T-cell (primary cell): ENCODE measurements at places on chromosomes 1 and 21.

DNA sequence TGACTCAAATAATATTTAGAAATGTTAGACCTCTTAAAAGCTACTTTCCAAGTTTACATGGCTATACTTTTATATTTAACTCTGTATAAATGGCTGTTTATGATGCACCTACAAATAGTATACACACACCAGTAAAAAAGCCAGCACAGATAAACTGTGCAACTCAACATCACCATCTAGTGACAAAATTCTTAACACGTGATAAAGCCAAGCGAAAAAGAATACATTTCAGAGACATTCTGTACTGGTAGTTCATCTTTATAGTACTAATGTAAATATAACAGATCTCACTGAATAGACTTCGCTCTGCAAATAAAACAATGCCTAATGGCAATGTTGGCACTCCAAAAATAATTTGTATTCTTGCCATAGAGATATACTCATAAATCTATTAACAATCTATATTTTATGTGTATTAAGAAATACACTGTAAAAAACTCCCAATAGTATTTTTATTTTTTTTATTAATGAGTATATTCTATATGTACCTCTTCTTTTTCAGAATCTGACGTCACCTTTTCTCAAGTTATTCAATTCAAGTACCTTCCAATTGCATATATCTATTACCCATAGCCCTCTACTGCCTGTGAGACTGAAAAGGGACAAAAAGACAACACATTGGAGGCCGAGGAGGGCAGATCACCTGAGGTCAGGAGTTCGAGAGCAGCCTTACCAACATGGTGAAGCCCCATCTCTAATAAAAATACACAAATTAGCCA lies 100.2 kb downstream of the DPYD start:
- H3K4me1 ChIP-seq: no peaks in the 10 kb centered on the region
- H3K36me3 ChIP-seq: no peaks in the 10 kb centered on the region
- H3K27me3 ChIP-seq: no peaks in the 10 kb centered on the region
- no peak overlapping the region for H3K27ac ChIP-seq
- H3K4me3 ChIP-seq: no peak overlapping the region
- no peak for DNase-seq

- H3K4me1 ChIP-seq: peaks cover 25% of the 10 kb centered on the region
- H3K36me3 ChIP-seq: no peaks in the 10 kb centered on the region
- peak overlapping the region; percentile 49 for H3K27ac ChIP-seq
- H3K4me3 ChIP-seq: peak overlapping the region; percentile 37
- peaks cover 11% of the 10 kb centered on the region for H3K27me3 ChIP-seq
Measured at GRCh38 chr1:54487571-54488050, 60.4 kb upstream of the ACOT11 start.

DNA sequence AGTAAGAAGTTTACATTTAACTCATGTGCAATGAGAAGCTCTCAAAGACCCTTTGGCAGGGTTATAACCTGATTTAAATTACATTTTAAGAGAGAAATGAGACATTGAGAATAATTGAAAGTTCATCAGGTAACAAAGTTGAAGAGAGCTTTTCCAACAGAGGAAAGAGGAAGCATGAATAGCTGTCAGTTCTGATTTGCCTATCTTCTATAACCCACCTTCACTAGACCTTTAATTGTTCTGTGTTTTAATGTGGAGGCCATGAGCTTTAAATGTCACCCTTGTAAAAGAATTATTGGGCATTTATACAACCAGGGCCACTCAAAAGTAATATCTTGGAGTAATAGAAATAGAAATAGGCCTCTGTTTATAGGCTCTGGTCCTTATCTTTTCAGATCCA lies 9.3 kb upstream of the FCRL1 start:
- H3K4me1 ChIP-seq: no peaks in the 10 kb centered on the region
- no peak overlapping the region for H3K27ac ChIP-seq
- no peaks in the 10 kb centered on the region for H3K27me3 ChIP-seq
- no peaks in the 10 kb centered on the region for H3K36me3 ChIP-seq
- no peak for DNase-seq

- H3K4me1 ChIP-seq: peaks cover 14% of the 10 kb centered on the region
- H3K4me3 ChIP-seq: no peak overlapping the region
- H3K36me3 ChIP-seq: no peaks in the 10 kb centered on the region
Measured at GRCh38 chr1:116495535-116495934, 75.3 kb downstream of the CD58 start.

- H3K4me3 ChIP-seq: no peak overlapping the region
- H3K27me3 ChIP-seq: no peaks in the 10 kb centered on the region
- H3K4me1 ChIP-seq: no peaks in the 10 kb centered on the region
- no peak overlapping the region for H3K27ac ChIP-seq
Measured at GRCh38 chr1:217586586-217586985, 44.3 kb downstream of the GPATCH2 start.
